ENCODE measurements at places on chromosomes 16 and 17. TPM values are rescaled to one million over a fixed set of nuclear protein-coding genes. Genes with fewer than 3 reads are reported as not detected.
A peak's percentile ranks its signal among the peaks of the same experiment; 100 is the strongest.

RSKR gene
- 0.08 TPM for polyA plus RNA-seq

CDR2L gene
- 0.09 TPM for polyA plus RNA-seq

FGF11 gene
- polyA plus RNA-seq, result not detected

- peak; percentile 56 for DNase-seq
Measured at GRCh38 chr17:63445954-63446752, at the start of gene CYB561. Gene CYB561 (minus strand): TSS chr17:63446306. CDS start chr17:63437547, 8,759 bp downstream.

TAC4 gene
- not detected for polyA plus RNA-seq

MYO15A gene
- 0.35 TPM for polyA plus RNA-seq

DNA sequence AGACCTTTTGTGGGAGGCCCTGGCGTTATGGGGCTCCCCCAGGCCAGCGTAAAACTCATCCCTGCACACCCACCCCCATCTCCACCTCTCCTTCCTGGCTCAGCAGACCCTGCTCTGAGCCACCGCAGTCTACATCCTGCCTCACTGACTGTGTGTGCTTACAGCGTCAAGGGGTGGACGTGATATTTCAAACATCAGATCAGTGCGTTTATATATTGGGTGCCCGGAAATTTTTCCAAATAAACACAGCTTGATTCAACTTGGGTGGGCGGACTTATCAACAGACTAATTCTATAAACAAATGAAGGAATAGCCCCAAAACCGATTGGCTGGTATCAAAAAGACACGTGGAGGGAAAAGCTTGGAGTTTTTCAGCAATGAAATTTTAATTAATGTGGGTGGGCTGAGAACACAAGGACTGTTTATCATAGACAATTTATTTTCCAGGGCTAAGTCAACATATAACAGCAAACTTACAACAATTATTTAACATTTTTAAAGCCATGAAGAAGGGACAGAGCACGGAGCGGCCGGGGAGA is at the start of gene FOXL1:
Gene FOXL1, plus strand, starts transcription at position 489 of the 539 bp plus-strand sequence. CDS start 175 bp downstream, outside the sequence.
- no peak for DNase-seq

- DNase-seq, result no peak
Measured at GRCh38 chr16:11418506-11418905, 73.2 kb downstream of the RMI2 start.

GRCh38 chr16:86256995-86257394 is 253.3 kb upstream of the FOXF1 start:
- DNase-seq, result no peak

DNA sequence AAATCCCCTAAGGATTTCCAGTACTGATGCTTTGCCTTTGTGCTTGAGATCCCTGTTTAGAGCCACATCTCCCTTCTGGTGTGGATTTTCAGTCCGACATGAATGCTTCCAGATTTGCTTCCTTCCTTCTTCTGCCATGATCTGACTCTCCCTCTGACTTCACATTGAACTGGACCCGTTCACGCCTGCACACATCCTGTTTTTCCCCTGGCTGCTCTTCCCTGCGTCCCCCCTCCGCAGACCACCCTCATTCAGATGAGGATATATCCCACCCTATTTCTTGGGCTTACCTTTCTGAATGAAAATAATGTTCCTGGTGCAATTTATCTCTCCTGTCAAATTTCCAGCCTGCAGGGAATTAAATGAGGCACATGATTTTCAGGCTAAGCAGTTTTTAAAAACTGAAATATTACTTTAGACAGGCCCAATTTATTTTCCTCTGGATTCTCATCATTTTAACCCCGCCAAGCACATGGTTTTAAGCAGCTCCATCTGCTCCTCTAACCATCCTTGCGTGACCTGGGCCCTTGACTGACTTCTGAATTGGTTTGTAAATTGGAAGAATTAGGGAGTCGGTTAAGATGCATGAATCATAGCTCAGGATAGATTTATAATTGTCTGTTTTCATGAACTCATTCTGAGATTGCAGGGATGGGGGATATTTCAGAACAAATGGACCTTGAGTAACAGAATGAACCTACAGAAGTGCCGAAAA is 59.2 kb downstream of the BMERB1 start:
- no peak for DNase-seq

GJC1 gene
- not detected for polyA plus RNA-seq

DNA sequence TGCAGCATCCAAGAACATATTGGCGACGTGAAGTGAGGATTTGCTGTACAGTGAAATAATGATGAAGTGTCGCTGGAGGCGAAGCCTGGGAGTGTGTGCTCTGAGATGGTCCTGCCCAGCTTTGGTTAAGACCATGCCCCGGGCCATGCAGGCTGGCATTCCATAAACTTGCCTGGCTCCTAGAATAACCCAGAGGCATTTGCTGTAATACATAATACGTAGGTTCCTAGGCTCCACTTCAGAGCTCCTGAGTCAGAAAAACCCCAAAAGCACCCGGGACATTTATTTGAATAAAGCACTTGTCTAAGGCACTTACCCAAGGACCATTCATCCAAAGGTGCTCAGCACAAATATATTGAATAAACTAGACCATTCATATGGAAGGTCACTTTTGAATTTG is 279.3 kb downstream of the ABCC12 start:
- DNase-seq, result no peak

DNA sequence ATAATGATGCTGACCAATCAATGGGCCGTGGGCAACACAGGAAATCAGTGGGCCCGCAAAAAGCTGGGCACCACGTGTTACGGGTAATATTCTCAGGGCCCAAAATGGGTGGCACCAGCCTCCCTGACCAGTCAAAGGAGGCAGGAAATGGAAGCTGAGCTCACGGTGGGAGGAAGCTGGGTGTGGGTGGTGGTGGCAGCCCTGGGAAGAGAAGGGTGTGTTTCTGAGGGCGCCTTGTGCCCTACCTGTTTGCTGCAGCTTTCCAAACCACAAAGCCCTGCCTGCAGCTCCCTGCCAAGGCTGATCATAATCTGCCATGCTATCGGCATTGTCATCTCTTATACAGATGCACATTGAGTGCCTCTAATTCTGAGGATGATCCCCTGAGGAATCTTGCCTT is 457.9 kb downstream of the SLC39A11 start:
- DNase-seq, result no peak

PRKCB gene
- polyA plus RNA-seq, result 50.5 TPM

- no peak for DNase-seq
Measured at GRCh38 chr16:75318737-75319136, 67.3 kb upstream of the BCAR1 start.

DNASE1L2 gene
- not detected for polyA plus RNA-seq

NHLRC4 gene
- polyA plus RNA-seq, result 4.5 TPM

DNA sequence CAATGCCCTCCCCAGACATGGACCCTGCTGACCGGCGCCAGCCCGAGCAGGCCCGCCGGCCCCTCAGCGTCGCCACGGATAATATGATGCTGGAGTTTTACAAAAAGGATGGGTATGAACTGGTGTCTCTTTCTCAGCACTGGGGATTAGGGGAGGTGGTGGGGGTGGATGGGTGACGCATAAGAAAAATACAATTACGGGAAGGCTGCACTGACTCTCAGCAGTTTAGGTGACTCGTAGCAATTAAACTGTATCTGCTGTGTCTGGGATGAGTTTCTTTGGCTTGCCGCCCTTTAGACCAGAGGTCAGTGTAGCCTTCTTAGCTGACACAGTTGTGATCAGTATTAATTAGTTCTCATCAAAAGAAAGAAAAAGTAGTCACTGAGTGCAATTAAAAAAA is 59.0 kb downstream of the ELAC2 start:
- DNase-seq, result no peak

DNA sequence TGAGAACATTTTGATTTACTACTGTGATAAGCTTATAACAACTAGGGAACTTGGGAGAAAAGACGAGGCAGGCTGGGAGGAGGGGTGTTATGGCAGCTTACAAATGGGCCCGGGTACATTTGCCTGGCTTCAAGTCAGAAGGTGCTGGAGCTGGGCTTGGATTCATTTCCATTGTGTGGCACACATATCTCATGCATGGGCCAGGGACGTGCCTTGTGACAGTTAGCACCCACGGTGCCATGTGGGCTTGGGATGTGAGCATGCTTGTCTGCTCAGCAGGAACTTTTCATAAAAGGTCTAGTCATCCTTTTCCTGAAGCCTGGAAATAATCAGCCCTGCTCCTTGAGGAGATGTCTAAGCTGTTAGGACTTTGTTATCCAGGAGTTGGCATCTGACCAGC is 572.2 kb downstream of the CDH13 start:
- DNase-seq, result no peak

- DNase-seq, result no peak
Measured at GRCh38 chr16:30490210-30490609, 17.7 kb downstream of the ITGAL start.

DNA sequence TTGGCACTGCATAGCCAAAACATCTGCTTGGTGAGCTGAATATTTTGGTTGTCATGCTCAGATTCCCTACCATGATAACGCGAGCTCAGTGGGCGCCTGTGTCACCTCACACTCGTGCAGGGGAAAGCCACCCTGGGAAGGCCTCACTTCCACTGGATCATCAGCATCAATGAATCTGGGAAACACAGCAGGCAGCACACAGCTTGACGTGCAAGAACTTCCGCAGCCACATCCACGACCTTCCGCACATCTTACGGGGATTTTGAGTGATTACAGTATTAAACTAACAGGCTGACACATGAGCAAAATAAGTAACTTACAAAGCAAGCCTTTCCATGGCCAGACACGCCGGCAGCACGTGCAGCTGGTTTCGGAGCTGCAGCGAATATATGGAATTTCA is 54.7 kb upstream of the FOXF1 start:
- DNase-seq, result no peak
